Dorsolateral prefrontal cortex (tissue), 122 donors: ENCODE measurements at places on chromosomes 7 and 10.

DNA sequence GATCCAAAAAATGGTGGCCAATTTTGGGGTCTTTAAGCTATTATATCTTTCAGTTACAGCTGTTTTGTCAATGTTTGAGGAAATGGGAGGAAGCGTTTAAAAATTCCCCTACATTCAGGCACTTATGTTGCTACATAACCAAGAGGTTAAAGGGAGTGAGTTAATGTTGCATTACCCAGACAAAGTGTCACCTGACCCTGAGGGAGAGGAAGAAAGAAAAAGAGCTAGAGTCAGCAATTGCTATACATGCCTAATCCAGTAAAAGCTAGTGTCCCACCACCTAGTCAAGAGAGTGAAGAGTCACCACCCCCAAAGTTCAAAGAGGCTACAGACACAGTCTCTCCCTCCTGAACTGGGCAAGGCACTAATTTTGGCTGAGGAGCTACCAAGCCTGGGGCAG, 69.5 kb upstream of the ZNF92 start:
- no peak for DNase-seq

GRCh38 chr10:112708461-112708860, 241.6 kb upstream of the TCF7L2 start:
- no peak for DNase-seq

- DNase-seq: peak; percentile 8
Observed at GRCh38 chr10:100978901-100979195, 8.4 kb downstream of the MRPL43 start.

DNA sequence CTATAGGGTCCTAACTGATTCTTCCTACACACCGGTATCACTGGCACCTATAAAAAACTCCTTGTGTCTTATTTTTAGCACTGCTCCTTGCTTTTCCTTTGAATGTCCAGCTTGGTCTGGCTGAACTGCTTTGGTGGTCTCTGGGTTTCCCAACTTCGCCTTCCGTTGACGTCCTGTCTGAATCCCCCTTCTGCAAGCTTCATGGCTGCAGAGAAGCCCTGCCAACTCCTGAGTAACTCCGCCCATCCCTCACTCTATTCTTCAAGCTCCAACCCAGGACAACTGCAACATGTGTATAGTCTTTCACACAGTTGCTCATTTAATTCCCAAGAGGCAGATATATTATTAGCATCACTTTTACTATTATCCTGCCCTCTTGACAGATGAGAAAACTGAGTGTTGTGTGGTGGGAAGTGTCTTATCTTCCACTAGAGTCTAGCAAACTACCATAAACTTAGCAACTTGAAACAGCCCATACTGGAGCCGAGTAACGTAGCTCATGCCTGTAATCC, 40.9 kb downstream of the MTURN start:
- DNase-seq: no peak

- peak; percentile 36 for DNase-seq
Observed at GRCh38 chr10:5930272-5930671, 40.2 kb downstream of the FBH1 start.

DNA sequence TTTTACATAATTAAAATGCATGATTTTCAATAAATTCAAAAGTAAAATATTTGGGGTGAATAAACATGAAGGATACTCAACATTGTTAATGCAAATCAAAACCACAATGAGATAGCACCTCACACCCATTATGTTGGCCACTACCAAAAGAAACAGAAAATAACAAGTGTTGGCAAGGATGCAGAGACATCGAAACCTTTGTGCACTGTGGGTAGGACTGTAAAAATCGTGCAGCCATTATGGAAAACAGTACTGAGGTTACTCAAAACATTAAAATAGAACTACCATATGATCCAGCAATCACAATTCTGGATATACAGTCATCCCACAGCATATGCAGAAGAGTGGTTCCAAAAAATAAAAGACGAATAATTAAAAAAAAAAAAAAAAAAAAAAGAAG, 13.1 kb downstream of the EZH2 start:
- no peak for DNase-seq

DNA sequence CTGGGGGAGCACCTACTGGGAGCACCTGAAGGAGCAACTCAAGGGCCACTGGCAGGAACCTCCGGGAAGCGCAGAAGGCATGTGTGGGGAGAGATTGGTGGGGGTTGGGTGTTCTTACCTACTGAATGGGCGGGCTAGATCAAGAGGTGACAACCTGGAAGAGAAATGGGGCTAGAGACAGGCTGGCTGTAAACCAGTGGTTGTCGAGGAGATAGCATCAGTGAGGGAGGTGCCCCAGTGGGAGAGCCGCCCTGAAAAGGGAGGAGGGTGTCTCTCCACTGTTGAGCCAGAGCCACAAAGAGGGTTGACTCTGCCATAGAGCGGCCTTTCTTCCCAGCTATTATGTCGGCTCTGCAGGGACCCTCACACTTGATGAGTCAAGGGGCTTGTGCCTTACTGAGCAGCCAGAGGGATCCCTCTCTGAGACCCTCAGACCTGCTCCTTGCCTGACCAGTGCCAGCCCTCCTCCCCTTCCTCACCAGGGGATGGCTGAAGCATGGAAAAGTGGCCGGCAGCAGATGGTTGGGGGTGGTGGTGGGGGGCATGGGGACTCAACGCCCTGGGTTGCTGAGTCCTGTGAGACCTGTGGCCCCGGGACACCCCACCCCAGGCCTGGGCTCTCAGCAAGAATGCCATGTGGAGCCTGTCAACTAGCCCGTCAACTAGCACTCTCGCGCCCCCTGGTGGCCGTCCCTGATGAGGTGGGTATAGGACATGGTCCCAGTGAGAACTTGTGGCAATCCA, 36.4 kb upstream of the PURB start:
- peak; percentile 84 for DNase-seq

DNA sequence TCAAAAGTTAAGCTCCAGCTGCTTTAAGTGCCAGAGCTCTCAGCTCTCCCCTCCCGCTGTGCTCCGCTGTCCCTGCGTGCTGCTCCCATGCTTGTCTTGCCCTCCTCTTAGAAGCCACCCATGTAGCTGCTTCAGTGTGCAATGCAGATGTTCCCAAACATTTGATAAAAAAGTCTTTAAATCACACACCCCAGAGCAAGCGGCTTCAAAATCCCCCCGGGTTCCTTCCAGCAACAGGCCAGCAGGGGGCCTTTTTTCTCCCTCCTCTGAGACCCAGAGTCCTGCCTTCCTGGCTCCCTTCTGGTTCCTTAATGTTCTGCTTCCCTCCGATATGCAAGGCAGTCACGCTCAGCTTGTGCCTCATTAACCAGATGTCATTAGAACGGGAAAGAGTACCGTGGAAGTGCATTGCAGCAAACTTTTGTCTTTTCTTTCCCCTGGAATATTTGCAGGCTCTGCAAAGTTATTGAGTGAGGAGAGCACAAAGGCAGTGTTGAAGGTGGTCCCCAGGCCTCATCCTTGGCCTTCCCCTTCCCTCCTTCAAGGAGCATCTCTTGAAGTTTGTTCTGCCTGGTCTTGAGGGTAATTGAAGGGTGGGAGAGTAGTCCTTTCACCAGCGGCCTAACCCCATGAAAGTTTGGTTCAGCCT, 25.5 kb downstream of the LDB3 start:
- no peak for DNase-seq

- DNase-seq: no peak
Observed at GRCh38 chr10:13743101-13743693, 156.4 kb downstream of the PRPF18 start.

- DNase-seq: no peak
Observed at GRCh38 chr10:13201132-13201531, 33.0 kb downstream of the UCMA start.

DNA sequence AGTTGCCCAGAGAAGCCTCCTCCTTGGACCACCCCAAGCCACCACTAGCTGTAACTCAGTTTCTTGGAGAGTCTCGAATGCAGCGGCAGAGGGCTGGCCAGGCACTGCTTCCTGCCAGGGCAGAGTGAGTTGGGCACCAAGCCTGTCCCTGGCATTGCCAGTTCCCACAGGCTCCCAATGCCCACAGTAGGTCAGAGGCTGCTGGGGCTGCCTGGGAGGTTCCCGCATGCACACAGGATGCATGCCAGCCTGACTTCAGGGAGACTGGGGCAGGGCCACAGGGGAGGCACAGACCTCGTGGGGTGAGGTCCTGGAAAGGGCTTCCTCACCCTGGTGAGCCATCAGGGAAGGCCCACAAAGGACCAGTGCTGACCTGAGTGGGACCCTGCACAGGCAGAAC, 152.8 kb downstream of the ZNF248 start:
- no peak for DNase-seq

DNA sequence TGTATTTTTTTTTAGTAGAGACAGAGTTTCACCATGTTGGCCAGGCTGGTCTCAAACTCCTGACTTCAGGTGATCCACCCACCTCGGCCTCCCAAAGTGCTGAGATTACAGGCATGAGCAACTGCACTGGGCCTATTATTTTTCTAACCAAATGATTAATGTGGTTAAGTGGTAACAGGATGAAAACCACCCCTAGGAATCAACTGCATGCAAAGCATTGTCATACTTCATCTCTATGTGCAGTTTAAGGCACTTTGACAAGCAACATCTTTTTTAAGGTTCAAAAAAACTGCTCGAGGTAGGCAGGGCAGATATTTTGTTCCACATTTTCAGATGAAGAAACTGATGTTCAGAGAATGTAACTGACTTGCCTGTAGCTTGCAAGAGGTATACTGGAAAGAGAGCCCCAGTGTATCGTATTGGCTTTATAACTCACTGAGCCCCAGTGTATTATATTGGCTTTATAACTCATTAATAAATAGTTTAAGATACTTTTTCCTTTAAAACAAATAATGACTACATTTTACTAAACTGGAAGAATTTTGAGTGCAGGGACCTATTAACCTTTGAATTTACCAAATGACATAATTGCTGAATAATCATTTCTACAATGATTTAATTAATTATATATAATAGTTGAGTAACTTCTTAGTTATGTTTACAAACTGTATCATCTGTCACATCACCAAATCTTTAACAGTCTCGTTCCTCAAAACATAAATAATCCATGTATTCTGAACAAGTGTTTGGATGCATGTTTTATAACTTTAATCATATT, 38.1 kb downstream of the RTKN2 start:
- no peak for DNase-seq

DNA sequence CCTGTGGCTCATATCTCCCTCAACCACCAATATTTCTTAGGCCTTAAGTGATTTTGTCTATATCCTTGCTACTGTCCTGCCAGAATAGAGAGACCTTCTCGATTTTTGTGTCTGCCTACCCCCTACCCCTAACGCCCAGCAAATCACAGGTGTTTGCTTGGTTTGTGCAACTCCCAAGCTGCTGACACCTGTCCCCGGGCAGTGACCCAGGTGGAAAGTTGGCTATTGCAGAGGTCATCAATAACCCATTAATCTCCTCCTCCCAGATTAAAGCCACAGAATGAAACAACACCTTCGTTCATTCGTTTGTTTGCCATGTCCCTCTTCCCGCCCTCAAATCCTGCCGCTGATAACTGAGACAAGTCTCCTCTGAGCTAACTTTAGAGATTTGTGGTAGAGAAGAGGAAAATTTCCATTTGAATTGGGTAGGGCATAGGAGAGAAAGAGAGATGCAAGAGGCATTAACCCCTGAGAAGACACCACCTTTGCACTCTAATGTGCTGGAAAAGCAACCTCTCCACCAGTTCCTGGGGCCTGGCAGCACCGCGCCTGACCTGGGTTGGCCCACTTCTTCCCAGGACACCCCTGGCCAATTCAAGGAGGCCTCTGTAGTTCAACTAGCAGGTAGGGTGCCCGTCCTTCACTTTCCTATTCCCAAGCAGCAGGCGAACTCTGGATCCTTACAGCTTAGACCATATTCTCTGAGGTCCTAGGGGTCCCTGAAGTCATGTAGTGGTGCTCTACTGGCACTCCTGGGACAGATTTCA, 3.0 kb downstream of the NEUROG3 start:
- DNase-seq: no peak

DNA sequence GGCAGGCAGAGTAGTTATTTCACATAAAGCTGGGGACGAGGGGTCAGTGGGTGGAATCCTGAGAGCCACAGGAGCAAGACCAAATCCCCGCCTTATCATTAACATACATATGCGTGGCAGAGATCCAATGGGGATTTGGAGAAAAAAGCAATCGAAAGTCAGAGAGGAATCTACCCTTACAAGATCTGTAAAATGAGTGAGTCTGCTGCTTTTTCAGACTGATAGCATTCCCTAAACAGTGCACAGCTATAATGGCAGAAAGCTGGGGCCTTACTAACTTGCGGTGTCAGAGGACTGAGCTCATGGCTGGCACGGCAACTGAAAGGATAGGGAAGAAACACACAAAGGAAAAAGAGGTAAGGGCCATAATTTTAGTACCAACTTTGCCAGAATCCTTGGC, 25.0 kb downstream of the GPR22 start:
- DNase-seq: no peak

DNA sequence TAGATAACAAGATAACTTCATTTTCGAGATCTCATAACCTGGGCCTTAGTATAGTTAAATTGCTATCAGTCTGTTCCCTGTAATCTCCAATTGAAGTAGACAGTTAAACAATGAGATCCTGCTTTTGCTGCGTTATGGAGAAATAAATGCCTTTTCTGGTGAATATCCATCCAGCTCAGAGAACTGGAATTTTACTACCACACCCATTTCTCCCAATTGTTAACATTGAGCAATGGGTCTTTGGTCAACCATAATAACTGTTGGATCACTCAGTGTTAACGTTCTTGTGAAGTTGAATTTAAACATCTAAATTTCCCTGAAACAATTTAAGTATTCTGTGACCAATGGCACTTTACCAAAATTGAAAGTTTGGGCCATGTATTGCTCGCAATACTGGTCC, 3.0 kb downstream of the CALU start:
- DNase-seq: no peak

GRCh38 chr10:75226656-75227055, 9.1 kb downstream of the COMTD1 start:
- DNase-seq: no peak

- DNase-seq: no peak
Observed at GRCh38 chr10:132143162-132143561, 43.6 kb upstream of the DPYSL4 start.

- DNase-seq: no peak
Observed at GRCh38 chr10:6141296-6142151, 52.7 kb downstream of the RBM17 start.

- DNase-seq: no peak
Observed at GRCh38 chr10:69644658-69645295, 14.7 kb downstream of the FAM241B start.

GRCh38 chr10:86354761-86355540, 11.6 kb downstream of the GRID1 start:
- no peak for DNase-seq

GRCh38 chr10:6161921-6162320, 40.8 kb upstream of the PFKFB3 start:
- DNase-seq: no peak

- DNase-seq: no peak
Observed at GRCh38 chr7:117841611-117842010, 31.6 kb downstream of the CTTNBP2 start.

- no peak for DNase-seq
Observed at GRCh38 chr10:77819210-77820112, 107.1 kb downstream of the DLG5 start.

GRCh38 chr7:21104124-21104500, 317.4 kb upstream of the SP8 start:
- no peak for DNase-seq
